RPMI8226 (cell line): ENCODE measurements at places on chromosomes 7 and 10.

- DNase-seq, result no peak
Observed at GRCh38 chr7:132618956-132619305, 42.7 kb upstream of the PLXNA4 start.

DNA sequence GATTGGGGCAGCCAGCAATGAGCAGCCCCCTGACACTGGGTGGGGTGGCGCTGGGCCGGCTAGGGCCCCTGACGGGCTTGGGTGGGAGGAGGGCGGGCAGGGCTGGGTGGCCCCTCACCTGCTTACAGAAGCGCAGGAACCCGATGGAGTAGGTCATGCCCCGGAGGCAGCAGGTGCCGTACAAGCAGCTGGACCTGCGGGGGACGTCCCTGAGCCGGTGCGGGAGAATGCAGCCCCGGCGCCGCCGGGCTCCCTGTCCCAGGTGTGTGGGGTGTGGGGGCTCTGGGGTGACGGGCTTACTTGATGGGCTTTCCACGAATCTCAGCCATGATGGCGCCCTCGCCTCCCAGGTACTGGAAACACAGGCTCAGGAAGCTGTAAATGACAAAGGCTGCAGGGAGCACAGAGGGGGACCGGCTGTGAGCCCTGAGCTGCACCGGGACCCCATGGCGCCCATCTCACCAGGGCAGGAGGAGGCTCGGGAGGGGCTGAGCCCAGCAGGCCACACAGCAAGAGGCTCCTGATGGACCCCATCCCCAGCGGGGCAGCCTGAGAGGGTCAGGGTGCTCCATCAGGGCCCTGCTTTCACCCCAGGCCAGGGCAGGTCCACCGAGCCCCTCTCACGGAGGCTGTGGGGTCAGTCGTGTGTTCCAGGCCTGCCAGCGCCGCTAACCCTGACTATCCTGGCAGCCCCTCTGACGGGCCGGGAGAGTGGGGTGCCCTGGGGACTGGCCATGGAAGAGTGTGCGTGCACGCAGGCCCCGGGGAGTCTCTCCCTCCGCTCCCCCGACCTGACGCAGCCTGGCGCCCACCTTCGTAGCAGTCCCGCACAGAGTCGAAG, 5.8 kb downstream of the TMEM184A start:
- no peak for DNase-seq

- no peak for DNase-seq
Observed at GRCh38 chr10:36425131-36425797, 700.1 kb upstream of the ANKRD30A start.

DNA sequence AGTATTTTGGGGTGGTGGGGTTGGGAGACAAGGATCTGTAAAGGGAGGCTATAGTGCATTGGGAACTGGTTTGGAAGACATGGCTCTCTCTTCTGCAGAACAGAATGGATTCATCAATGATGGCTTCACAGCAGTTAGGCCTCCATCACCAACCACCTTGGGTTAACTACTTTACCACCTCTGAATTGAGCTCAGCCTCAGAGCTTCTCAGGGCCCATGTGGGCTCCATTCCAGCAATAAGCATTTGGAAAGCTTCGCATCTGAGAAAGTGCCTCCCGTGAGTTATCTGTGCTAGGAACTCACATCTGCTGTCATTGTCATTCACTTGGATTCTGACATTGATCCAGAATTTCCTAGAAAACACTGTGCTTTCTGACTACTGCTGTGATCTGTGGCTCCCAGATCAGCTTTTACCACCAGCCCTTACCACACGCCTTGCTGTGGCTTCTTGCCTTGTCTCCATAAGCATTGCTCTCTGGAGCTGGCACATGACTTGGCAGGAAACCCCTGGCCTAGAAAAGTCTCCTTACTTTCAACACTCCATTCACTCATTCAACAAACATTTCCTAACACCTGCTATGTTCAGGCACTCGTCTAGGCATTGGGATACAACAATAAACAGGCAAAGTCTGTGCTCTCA, 70.7 kb upstream of the ADO start:
- DNase-seq, result no peak
